ENCODE measurements at places on chromosomes 3 and 15. TPM values are rescaled to one million over a fixed set of nuclear protein-coding genes. Genes with fewer than 3 reads are reported as not detected.

The ZIC4 gene
- total RNA-seq = not detected

The CKMT1B gene
- not detected for total RNA-seq

The LYZL4 gene
- total RNA-seq = not detected

The TUSC7 gene
- total RNA-seq = not detected

The PRSS50 gene
- total RNA-seq = not detected

The GOLGA8J gene
- total RNA-seq = 0.31 TPM

The PGBD4 gene
- total RNA-seq = 4.5 TPM

The PLSCR5 gene
- total RNA-seq = not detected

The RHOV gene
- not detected for total RNA-seq

GRCh38 chr3:65975032-65975431 is 63.7 kb downstream of the MAGI1 start:
- no peak for DNase-seq

DNA sequence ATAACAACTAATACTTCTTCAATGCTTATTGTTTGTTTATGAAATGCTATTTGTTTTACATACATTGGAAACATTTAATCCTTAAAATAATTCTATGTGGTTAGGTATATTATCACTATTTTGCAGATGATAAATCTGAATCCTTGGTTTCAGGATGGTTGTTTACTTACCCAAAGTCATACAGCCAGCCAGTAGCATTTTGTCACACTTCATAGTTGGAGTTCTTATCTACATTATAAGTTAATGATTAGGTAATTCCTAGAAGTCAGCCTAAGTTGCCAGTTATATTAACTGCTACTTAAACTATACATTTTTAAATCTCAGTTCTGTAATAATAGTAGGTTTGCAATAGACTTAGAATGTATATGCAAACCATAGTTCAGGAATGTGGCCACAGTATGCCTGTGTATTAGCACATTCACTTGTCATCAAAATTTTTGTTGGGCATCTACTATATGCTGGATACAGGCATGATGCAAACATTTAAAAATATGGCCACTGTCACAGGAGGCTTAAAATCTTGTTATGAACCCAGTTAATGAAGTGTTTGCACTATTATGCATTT is 187.9 kb downstream of the UBE2E2 start:
- DNase-seq = no peak

GRCh38 chr3:177787279-177788041 is 590.2 kb upstream of the TBL1XR1 start:
- DNase-seq = no peak

GRCh38 chr3:184272269-184272668 is 3.6 kb upstream of the ECE2 start:
- no peak for DNase-seq

DNA sequence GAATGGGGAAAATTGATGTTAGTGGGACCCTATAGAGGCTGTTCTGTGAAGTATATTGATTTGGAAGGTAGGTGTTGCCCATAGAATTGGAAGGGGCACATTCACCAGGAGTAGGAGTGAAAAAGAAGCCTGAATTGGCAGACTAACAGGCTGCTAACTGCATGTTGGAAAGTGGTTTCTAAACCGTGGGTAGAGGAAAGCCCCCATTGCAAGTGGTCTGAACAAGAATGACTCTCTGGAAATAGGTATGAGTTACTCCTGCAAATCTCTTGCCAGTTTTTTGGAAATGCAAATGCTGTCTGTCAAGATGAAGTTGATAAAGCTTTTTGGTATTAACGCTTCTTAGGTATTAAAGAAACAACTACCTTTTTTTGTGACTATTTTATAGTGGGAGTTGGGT is 3.5 kb downstream of the UBE2E1 start:
- DNase-seq = no peak

DNA sequence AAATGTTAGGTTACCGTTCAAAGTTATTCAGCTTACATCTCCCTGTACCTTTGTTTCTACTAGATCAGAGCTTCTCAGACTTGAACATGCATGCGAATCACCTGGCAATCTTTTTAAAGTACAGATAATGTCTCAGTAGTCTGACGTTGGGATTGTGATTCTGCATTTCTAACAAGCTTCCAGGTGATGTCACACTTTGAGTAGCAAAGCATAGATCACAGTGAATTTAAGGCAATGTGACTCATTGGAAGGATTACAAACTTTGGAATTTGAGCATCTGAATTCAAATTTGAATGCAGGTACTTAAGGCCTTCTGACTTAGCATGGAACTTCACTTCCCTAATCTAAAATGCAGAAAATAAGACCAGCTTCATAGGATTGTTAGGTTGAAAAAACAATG is 10.8 kb upstream of the ZMAT3 start:
- DNase-seq = no peak

GRCh38 chr15:94673801-94674200 is 442.4 kb downstream of the MCTP2 start:
- no peak for DNase-seq

- no peak for DNase-seq
Observed at GRCh38 chr3:172034786-172035685, 4.3 kb upstream of the FNDC3B start.

- DNase-seq = no peak
Observed at GRCh38 chr3:58804914-58805313, 138.3 kb upstream of the FAM3D start.

GRCh38 chr15:58562135-58562534 is 130.3 kb downstream of the LIPC start:
- no peak for DNase-seq

- DNase-seq = no peak
Observed at GRCh38 chr3:162863579-162863978, 1367.0 kb downstream of the OTOL1 start.

GRCh38 chr3:13881536-13882410 is 1.9 kb upstream of the WNT7A start:
- no peak for DNase-seq

DNA sequence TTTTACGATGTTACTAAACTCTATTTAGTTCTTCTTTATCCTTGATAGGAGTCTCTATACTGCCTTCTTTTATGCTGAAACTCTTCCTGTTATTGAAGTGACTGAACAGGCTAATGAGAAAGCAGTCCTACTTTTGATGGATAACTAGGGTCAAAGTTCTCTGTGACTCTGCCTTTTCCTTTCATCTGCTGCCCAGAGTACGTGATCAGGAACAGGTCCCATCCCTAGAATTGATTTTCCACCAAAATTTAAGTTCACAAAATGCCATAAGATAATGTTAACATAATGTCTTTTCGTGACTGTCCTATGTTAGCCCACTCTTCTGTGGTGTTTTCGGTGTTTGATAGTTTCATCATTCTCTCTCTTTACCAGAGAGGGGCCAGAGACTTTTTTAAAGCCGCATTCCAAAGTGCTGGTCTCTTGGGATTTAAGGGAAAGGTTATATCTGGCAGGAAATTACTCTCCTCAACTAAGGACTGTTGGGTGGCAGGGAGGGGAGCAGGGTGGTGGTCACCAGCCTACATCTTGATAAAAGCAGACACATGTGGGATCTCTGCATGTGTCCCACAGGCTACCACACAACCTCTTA is 50.3 kb upstream of the PLXND1 start:
- no peak for DNase-seq

DNA sequence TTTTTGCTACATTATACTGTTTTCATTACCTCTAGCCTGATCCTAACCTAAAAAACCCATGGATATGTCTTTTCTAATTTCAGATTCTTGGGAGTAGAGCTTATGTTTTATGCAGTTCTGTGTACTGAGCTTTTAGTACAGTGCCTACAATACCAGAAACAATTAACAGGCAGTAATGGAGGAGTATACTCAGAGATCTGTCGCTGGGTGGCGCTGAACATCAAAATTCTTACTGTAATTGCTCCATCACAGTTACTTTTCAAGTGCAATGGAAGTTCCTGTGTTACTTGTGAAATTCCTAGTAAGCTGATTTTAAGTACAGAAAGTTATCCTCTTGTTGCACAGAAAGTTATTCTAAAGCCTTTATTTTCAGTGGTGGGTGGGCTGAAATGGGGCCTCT is 66.9 kb downstream of the RNF13 start:
- no peak for DNase-seq

DNA sequence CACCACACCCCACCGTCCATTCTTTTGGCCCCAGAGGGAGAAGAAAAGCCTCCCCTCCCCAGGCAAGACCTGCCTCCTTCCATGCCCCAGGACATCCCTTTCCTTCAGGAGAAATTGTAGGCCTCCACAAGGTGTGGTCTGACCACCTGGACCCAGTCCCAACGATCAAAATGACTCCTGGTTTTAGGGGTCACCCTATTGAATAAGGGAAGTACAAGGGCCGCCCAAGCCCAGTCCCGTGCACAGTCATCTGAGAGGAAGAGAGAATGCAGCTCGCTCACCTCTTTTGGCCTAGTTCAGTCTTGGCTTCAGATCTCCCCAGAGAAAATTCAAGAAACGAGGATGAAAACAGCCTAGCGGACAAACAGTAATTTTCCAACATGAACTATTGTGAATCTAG is 249.1 kb downstream of the UACA start:
- DNase-seq = no peak
